ENCODE measurements at places on chromosomes 12 and 14. TPM values are rescaled to one million over a fixed set of nuclear protein-coding genes. Genes with fewer than 3 reads are reported as not detected.

WSCD2 gene
- not detected for total RNA-seq

OR4E2 gene
- 0.12 TPM for total RNA-seq

TSPAN11 gene
- not detected for total RNA-seq

PTGDR gene
- total RNA-seq, result not detected

PROX2 gene
- 0.93 TPM for total RNA-seq

EFS gene
- total RNA-seq, result not detected

TUBA1A gene
- total RNA-seq, result 106 TPM

LAG3 gene
- 71.3 TPM for total RNA-seq

AICDA gene
- total RNA-seq, result not detected

OAS3 gene
- 21.8 TPM for total RNA-seq

KCNH3 gene
- 0.39 TPM for total RNA-seq

WIF1 gene
- not detected for total RNA-seq

IFNG gene
- 53.0 TPM for total RNA-seq

LALBA gene
- not detected for total RNA-seq

BEGAIN gene
- 1.3 TPM for total RNA-seq

PRR13 gene
- total RNA-seq, result 226 TPM

OXA1L gene
- total RNA-seq, result 176 TPM

TGM1 gene
- total RNA-seq, result 31.6 TPM

TAS2R8 gene
- not detected for total RNA-seq

AMN gene
- total RNA-seq, result 0.49 TPM

DACT1 gene
- total RNA-seq, result 1.7 TPM

L3HYPDH gene
- 6.4 TPM for total RNA-seq

IFT81 gene
- total RNA-seq, result 3.9 TPM

LMO3 gene
- not detected for total RNA-seq

SMOC1 gene
- total RNA-seq, result not detected

ZNF268 gene
- 15.2 TPM for total RNA-seq

BLOC1S1 gene
- 118 TPM for total RNA-seq

DPPA3 gene
- total RNA-seq, result not detected

TMTC1 gene
- not detected for total RNA-seq

GLI1 gene
- 0.49 TPM for total RNA-seq

CDKN3 gene
- 106 TPM for total RNA-seq

RTL1 gene
- not detected for total RNA-seq

KLRC2 gene
- total RNA-seq, result not detected
